Germinal center (tissue), 1 donor: ENCODE measurements at places on chromosomes 11 and 22.

GRCh38 chr11:31366795-31367194, 2.7 kb downstream of the DCDC1 start:
- DNase-seq = no peak

GRCh38 chr22:49295851-49296560, 531.7 kb downstream of the BRD1 start:
- DNase-seq = no peak

- DNase-seq = no peak
Observed at GRCh38 chr11:120227228-120227852, 12.6 kb upstream of the POU2F3 start.

- DNase-seq = no peak
Observed at GRCh38 chr22:27980424-27981148, 61.5 kb upstream of the PITPNB start.

DNA sequence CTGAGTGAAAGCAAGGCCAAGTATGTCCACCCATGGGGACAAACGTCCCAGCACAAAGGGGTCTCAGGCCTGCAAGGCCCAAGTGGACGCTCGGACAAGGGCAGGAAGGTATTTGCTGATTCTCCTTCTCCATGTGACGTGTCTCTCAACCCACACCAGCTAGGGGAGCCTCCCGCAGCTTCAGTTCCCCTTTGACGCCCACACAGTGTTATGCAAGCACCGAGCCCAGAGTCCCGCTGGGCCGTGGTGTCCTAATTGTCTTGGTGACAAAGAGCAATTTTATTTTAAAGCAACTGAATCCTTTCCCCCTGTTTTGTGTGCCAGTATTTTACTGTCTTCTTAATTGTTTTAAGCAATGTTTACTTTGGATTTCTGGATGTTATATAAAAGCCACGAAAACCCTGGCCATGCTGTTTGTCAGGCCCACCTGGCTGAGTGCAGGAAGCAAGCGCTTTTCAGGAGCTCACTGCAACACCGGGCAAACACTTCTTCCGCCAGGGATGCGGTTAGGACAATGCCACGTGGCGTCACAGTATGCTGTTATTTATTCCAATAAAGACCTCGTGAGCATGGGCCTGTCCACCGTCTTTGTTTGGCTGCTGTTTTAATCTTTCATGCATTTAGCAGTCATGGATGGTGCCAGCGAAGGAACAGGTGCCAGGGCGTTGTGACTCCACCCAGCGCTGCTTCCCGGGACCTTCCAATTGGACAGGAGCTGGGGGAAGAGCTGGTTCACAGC, 8.2 kb upstream of the PARVG start:
- peak; percentile 68 for DNase-seq
